Pons (tissue), 1 donor: ENCODE measurements at places on chromosomes 2 and 18.

- no peak for DNase-seq
These were observed 984.5 kb upstream of the CDH2 start for GRCh38 chr18:29161429-29161828.

DNA sequence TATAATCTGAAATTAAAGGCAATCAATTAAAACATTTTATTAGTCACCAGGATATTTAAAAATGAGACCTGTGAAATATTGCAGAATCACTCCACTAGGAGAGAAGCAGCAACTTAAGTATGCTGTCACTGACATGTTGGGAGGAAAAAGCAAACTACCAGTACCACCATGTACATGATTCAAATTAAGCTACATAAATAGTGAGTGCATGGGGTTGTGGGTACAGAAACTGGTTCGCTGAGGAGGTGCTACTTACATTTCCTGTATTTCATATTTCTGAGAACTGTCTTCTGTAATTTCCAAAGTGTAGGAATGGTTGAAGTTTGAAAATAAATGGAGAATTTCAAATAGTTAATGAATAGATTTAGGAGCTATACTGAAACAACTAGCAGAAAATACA, 7.9 kb upstream of the NR4A2 start:
- DNase-seq: peak; percentile 46

GRCh38 chr18:30192216-30192615, 850.3 kb downstream of the DSC3 start:
- DNase-seq: no peak

- no peak for DNase-seq
These were observed 23.3 kb upstream of the AMMECR1L start for GRCh38 chr2:127909019-127909418.

DNA sequence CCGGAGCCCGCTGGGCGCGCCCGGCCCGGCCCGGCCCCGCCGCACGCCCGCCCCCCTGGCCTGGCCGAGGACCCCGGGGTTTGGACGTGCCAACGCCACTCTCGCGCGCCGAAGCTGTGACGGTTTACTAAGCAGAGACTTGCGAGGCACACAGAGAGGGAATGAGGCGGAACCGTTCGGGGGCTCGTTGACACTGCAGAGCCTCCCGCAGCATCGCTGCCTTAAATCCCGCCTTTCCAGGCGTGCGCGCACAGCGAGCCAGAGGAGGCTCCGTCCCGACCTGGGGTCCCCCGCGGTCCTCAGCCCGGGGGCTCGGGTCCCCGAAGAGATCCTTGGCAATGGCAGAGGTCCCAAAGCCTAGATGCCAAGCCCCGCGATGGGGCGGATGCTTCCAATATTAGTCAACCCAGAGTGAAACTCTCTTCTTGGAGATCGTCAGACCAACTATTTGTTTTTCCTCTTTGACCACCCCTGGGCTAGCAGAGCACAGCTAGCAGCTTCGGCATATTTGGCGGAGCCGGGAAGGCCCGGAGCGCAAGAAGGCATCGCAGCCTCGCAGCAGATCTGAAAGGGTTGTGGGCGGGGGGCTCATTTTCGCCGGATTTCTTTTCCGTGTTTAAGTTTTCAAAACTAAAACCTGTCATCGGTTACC, at the start of gene ZNF385B:
TSS of gene ZNF385B (minus strand) at position 197 of the 652 bp plus-strand sequence.
- no peak for DNase-seq

- DNase-seq: no peak
These were observed 68.1 kb upstream of the BCL2L11 start for GRCh38 chr2:111052621-111053020.

GRCh38 chr2:223319601-223320000, 267.6 kb downstream of the KCNE4 start:
- DNase-seq: no peak

- peak; percentile 74 for DNase-seq
These were observed 4.7 kb upstream of the KRCC1 start for GRCh38 chr2:88059979-88060906.

- no peak for DNase-seq
These were observed 21.2 kb downstream of the SNED1 start for GRCh38 chr2:241019441-241020139.

GRCh38 chr2:77807531-77808215, 285.5 kb upstream of the LRRTM4 start:
- no peak for DNase-seq

DNA sequence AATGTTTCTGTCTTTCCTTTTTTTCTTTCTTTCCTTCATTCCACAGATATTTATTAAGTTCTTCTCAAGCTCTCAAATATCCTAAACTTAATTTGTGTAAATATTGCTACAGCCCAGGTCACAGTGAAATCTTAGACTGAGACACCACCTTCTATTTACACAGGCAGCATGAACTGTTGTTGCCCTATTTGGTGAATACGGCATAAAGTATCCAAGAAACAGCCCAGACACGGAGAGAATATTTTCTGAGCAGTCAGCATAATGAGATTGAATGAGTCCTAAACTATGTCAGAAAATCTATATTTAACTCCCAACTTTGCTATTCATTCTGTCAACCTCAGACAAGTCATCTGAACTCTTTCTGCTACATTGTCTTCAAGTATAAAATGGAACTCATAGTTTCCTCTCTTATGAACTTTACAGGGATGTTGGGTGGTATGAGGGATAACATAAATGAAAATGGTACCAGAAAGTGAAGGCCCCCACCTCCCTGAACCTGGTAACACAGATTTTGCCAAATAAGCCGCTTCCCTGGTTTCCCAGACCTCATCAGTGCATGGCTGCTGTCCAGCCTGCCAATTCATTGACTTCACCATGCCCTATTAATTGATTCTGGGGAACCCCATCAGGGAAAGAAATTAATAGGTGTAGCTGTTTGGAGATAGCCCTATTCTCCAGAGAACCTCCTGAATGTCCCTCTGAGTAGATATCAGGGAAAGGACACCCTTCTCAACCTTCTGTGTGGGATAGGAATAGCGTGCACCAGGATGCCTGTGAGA, 235.9 kb downstream of the SETBP1 start:
- DNase-seq: no peak

DNA sequence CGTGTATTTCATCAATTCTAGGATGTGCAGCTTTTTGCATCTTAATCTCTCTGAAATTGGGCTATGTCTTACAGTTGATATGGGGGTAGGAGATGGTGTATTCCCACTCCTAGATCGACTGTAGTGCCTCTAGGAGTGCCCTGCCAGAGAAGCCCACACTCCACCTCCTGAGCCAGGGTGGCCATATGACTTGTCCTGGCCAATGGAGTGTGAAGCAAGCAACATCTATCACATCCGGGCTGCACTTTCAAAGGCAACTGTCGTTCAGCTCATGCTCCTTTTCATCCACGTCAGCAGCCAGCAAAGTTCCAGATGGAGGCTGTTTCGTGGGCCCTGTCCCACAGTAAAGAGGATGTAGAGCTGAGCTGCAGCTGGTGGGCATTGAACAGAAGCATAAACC, 149.4 kb upstream of the SLC1A4 start:
- no peak for DNase-seq

DNA sequence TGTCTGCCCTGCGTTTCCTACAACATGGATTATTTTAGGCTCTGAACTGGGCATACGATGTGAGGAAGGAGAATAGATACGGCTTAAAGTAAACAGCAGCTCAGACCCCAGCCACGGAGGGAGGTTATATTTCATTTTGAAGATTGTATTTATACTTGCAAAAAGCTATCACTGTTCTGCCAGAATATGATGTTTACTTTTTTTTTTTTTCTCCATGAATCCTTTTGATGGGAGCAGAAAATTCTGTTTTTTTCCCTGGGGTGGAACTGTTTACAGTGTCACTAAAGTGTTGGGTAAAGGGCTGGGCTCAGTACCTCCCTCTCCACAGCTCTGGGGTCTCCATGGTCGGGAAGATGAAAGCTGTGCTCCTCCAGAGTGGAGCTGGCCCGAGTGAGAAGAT, 13.1 kb downstream of the PCARE start:
- no peak for DNase-seq

DNA sequence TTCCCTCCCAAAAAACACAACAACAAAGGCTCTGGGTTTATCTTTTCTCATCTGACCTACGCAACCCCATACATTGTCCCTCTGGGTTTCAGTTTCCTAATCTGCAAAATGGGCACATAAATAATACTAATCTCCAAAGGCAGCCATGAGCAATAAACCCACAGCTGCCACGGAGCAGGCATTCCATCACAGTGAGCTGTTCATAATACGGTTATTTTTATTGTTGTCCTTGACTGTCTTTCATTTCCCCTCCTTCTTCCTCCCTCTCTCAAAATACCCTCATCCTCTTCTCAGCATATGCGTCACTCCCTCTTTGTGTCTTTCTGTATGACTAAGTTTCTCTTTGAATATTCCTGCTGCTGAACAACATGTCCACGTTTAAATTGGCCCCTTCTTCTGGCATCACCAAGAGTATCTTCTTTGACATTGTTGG, 129.8 kb upstream of the CAB39 start:
- no peak for DNase-seq

- no peak for DNase-seq
These were observed 29.8 kb downstream of the EPC2 start for GRCh38 chr2:148674063-148675020.

DNA sequence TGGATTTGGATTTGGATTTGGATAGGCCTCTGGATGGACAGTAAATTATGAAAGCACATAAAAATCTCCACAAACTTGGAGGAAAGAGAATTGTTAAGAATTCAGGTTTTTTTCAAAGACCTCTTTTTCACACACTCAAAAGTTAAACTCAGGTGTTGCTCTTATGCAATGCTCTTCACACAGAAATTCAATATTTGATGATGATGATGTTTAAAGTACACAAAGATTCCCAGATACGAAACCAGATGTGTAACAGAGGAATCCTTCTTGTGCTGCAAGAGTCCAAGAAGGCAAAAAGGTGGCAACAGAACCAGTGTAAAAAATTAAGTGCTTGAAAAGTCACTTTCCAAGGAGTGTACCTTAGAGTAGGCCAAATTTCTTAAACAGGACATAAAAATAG, 75.8 kb upstream of the SPATS2L start:
- DNase-seq: no peak

DNA sequence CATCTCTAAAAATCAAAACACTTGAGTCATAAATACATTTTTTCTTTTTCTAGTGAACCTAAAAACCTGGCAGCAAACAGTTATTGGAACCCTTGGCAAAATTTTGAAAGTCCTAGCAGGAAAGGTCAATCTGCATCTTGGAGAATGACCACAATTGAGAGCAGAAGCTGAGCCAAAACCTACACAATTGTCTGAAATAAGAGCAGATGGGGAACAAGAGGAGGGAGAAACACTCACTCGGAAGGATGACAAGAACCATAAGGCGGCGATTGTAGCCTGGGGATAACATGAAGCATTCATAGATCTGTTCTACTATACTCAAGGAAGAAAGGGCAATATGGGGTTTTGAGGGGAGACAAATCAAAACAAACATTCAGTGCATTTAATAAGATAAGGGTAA, 117.0 kb downstream of the CHN1 start:
- no peak for DNase-seq

- DNase-seq: peak; percentile 39
These were observed 79.7 kb downstream of the GBX2 start for GRCh38 chr2:236088368-236089057.

DNA sequence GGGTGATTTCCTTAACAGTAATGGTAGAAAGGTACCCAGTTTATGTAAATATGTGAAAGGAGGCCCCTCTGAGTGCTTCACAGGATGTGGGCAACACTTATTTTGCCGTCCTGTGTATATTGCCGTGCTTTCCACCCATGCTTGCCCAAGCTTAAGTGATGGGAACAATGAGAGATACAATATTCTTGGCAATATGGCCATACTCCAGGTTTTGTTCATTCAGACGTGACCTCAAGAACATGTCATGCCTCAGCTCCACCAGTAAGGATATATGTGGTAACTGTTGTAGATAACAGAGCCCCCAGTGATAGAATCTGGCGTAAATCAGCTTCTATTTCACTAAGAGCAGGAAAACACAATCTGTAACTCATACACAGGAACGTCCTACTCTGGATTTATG, 318.7 kb downstream of the PTPRM start:
- no peak for DNase-seq

DNA sequence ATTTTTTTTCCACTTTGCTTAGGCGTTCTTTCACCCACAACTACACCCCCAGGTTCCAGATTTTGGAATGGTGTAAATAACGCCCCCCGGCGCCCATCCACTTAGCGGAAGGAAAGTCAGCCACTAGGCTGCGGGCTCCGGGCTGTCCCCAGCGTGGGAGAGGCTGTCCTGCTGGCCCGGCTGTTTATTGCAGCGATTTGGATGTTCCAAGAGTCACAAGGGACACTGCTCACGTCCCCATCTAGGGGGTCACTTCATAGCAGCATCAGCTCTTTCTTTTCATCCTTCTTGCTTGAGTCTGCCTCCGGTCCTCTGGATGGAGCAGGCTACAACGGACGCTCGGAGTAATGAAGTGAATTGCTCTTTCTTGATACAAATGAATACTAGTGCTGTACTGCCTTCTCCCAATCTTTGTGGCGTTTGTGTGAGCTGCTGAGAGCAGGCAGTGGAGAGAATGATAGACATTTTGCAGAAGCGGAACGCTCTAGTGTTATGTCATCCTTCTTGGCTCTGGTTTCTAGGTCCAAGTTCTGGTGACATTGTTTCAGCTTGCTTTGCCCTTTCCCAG, 50.7 kb upstream of the PAIP2B start:
- DNase-seq: peak; percentile 93

DNA sequence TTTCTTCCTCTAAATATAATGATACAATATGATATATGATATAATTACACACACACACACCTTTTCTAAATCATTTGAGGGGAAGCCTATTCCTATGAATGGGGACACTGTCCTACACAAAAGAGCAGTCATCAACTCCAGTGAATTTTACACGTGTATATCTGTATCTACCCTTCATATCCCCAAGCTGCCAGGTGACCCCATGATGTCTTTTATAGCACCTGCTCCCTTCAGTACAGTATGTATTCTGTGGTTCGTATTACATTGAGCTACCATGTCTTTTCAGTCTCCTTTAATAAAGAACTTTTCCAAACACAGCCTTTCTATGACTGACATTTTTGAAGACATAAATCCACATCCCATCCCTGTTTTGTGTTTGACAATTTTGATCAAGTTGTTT, 19.0 kb downstream of the TBC1D8 start:
- DNase-seq: no peak

GRCh38 chr18:22711192-22711685, 221.9 kb upstream of the RBBP8 start:
- DNase-seq: no peak
